ENCODE measurements at places on chromosomes 12 and 14. TPM values are rescaled to one million over a fixed set of nuclear protein-coding genes. Genes with fewer than 3 reads are reported as not detected.

The GZMB gene
- 1,422 TPM for total RNA-seq

The MAP3K9 gene
- total RNA-seq, result 10.5 TPM

The TCL1B gene
- total RNA-seq, result not detected

The KRT71 gene
- not detected for total RNA-seq

The CCDC197 gene
- 0.37 TPM for total RNA-seq

The AMN gene
- total RNA-seq, result 2.1 TPM

The BEST3 gene
- not detected for total RNA-seq

The RNFT2 gene
- 12.3 TPM for total RNA-seq

The KERA gene
- total RNA-seq, result not detected

The YY1 gene
- 77.0 TPM for total RNA-seq

The GPD1 gene
- not detected for total RNA-seq

The LEMD3 gene
- 21.1 TPM for total RNA-seq
